ENCODE measurements at places on chromosomes 4 and X.

- peak; percentile 90 for DNase-seq
Measured at GRCh38 chr4:41214136-41214824, at the start of gene APBB2. TSS of gene APBB2 (minus strand) at chr4:41214542. CDS start at chr4:41033254, 181,288 bp downstream.

GRCh38 chr4:25977397-25978170 lies 63.6 kb downstream of the SMIM20 start:
- no peak for DNase-seq

GRCh38 chr4:127236889-127237288 lies 395.9 kb upstream of the INTU start:
- DNase-seq: no peak

DNA sequence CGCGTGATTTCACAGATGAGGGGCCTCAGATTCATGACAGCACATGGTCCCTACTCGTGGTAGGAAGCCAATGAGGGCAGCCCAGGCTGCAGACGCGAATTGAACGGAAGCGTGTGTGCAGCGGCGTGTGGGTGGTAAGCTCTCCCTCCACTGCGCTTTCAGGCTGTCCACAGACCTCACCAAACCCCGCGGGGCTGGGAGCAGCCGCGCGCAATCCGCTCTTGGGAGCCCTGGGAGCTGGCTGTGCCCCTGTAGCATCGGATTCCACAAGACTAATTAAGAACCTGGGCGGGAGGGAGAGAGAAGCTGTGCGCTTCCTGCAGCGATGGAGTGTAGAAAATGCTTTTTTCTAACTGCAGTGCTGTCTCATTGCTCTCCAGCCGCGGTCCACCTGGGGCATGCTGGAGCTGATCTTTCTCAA lies 134.9 kb downstream of the STOX2 start:
- DNase-seq: no peak

GRCh38 chrX:3443184-3443583 lies 96.7 kb upstream of the MXRA5 start:
- DNase-seq: no peak

DNA sequence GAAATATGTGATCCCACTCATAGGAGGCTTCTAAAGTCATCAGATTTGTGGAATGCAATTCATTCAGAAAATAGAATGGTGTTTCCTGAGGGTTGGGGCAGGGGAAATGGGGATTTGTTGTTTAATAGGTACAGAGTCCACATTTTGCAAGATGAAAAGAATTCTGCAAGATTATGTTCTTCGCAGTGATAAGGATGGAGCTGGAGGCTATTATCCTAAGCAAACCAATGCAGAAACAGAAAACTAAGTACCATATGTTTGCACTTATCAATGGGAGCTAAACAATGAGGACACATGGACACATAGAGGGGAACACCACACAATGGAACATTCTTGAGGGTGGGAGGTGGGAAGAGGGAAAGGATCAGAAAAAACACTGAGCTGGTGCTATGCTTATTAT lies 144.3 kb upstream of the NLGN4X start:
- DNase-seq: no peak

DNA sequence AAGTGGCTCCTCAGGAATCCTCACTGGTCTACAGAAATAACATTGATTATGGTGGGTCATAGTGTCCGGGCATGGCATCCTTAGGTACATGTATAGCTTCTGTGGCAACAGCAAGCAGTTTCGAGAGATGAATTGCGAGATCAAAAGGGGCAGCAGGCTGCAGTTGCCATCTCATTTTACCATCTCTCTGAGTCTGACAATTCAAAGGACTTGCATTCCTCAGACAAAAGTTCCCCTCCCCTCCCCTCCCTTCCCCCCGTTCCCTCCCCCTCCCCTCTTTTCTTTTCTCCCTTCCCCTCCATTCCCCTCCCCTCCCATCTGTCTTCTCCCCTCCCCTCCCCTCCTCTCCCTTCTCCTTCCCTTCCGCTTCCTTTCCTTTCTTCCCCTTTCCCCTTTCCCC lies 70.2 kb downstream of the MTNR1A start:
- DNase-seq: no peak

- DNase-seq: no peak
Measured at GRCh38 chr4:54165438-54165837, 63.7 kb upstream of the PDGFRA start.

GRCh38 chr4:113718252-113718651 lies 43.3 kb downstream of the CAMK2D start:
- no peak for DNase-seq

GRCh38 chr4:139919521-139919920 lies 234.5 kb downstream of the MAML3 start:
- DNase-seq: no peak

DNA sequence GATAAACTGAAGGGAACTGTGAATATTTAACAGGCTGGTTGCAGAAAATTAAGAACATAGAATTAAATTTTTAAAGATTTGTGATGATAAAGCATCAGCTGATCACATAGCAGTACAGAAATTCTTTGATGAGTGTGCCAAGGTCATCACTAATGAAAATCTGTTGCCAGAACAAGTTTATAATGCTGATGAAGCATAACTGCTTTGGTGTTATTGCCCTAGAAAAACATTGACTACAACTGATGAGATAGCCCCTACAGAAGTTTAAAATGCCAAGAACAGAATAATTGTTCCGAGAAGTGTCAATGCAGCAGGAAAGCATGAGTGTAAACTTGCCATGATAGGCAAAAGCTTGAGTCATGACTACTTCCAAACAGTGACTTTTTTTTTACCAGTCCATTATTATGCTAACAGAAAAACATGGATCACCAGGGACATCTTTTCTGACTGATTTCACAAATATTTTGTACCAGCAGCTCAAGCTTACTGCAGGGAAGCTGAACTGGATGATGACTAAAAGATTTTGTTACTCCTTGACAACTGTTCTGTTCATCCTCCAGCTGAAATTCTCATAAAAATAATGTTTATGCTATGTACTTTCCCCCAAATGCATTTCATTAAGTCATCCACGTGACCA lies 1136.6 kb downstream of the FAT4 start:
- DNase-seq: no peak

GRCh38 chr4:20299515-20299914 lies 47.8 kb downstream of the SLIT2 start:
- DNase-seq: no peak

DNA sequence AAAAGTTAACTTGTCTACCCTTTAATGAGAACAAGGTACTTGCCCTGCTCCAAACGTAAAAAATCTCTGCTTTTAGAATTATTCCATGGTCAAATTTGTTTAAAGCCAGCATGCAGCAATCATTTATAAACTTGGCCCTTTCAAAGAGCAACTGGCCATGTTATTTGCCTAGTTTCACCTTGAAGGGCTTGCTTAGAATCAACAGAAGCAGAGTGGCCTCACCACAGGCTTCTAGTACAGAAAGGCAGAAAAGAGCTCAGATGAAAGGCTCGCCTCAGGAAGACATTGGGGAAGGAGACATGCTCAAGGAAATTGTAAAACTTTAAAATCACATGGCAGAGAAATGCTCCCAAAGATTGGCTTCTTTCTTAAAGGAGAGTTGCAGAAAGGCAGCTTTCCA lies 53.8 kb upstream of the USP26 start:
- DNase-seq: no peak

- no peak for DNase-seq
Measured at GRCh38 chr4:5891563-5892322, 1.1 kb downstream of the CRMP1 start.

GRCh38 chrX:39199429-39199828 lies 398.2 kb downstream of the MID1IP1 start:
- no peak for DNase-seq

DNA sequence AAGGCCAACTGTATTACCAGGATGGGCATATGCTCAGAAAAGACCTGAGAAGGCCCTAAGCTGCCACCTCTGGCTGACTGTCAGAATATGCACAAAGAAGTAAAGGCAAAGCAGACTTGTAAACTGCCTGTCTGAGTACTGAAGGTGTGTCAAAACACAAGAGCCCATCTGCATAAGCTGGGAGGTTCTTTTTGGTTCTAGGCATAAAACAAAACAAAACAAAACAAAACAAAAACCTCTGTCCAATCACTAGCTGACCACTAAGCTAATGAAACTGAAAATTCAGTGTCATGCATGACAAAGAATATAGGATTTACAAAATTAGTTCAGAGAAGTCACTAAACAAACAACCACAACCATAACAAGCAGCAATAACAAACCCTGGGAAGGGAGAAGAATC lies 20.6 kb downstream of the SH3D19 start:
- no peak for DNase-seq

- no peak for DNase-seq
Measured at GRCh38 chrX:155893521-155893920, 12.4 kb downstream of the VAMP7 start.

- peak; percentile 15 for DNase-seq
Measured at GRCh38 chr4:6855692-6856297, 53.8 kb upstream of the TBC1D14 start.

All from NCI-H187 treated with DMSO at 0.1 percent for 48 hours (cell line).